Small intestine (tissue), 16 donors: ENCODE measurements at places on chromosomes 7 and 10.
A peak's percentile ranks its signal among the peaks of the same experiment; 100 is the strongest.

DNA sequence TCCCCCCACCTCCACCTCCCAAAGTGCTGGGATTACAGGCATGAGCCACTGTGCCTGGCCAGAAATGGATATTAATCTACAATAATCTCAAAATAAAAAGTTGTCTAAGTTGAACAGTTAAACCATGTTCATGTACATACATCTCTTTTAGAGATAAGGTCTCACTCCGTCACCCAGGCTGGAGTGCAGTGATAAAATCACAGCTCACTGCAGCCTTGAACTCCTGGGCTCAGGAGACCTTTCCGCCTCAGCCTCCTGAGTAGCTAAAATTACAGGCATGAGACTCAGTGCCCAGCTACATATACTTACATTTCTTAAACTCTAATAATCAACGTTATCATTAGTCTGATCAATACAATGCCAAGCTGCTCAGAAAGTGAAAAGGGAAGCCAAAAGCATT is 36.2 kb downstream of the VSTM4 start:
- DNase-seq = no peak

GRCh38 chr10:127033216-127034033 is 128.2 kb downstream of the DOCK1 start:
- DNase-seq = peak; percentile 33

DNA sequence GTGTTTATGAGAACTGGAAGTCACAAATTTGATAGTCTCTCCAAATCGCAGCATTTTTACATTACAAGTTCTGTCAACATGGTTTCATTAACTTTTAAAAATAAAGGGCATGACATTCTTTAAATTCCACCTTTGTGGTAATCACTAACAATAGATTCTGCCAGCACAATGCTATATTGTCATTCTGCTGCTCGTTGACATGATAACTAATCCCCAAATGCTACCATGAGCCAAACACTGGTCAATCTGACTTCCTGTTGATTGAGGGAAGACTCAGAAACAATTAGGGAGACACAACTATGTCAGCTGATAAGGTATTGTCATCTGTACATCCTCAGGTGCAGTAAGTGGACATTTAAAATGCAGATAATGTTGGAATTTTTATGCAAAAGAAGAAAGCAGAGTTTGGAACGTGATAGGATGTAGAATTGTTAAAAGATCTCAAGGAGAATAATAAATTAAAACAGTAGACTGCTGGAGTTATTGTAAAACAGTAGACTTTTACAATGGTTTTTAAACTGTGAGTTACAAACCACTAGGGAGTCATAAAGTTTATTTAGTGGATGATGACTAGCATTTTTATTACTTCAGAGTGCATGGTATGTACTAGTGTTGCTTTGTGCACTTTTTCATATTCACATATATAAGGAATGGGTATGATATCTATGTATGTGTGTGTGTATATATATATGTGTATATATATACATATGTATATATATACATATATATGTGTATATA is 126.4 kb upstream of the DKK1 start:
- no peak for DNase-seq

DNA sequence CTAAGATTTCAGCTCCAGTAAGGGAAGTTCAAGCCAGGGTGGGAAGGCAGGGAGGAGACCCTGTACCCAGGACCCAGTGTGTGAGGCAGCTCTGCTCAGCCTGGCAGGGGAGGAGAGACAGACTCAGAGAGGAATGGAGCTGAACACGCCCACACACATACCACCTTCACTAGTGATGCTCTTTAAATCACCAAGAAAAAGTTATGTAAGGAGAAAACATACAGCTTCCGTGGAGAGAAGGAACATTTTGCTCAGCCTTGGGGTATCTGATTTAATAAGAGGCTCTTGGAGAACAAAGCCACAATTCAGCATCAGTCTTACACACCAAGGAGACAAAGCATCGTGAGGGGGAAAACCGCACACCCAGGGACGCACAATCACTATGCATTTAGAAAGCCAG is 62.9 kb downstream of the PRKAG2 start:
- no peak for DNase-seq

DNA sequence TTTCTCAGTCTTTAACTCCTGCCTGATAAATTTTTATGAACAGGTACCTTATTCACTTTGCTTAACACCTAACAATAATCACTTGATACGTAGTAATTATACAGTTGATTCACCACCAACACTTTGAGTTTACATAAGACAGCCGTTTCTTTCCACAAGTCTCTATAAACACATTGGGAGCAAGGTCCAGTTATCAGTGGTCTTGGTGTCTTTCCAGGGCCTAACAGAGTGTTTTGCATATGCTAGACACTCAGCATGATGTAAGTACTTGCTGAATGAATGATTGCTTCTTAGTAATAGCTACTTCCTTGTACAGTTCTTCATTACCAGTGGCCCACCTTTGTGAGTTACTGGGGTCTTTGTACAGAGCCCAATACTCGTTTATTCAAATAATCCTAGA is 6.4 kb downstream of the CLDN12 start:
- DNase-seq = peak; percentile 76

- no peak for DNase-seq
Measured at GRCh38 chr7:2019461-2019710, 213.4 kb downstream of the MAD1L1 start.

DNA sequence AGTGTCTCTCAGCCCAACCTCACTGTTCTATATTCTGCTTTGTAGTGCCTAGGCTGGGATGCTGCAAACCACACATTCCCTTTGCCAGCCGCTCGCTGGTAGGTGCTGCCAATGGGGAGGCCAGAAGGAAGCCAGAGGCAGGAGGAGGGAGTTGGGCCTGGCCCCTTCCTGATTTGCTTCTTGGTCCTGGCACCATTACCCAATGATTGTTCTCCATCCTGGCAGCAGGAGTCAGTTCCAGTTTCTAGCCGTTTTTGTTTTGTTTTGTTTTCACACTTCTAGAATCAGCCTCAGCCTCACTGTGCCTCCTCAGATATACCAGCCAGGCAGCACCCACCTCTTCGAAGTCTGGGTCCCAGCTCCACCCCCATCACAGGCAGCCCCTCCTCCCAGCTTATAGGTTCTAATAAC is 27.4 kb upstream of the LOXL4 start:
- DNase-seq = no peak

DNA sequence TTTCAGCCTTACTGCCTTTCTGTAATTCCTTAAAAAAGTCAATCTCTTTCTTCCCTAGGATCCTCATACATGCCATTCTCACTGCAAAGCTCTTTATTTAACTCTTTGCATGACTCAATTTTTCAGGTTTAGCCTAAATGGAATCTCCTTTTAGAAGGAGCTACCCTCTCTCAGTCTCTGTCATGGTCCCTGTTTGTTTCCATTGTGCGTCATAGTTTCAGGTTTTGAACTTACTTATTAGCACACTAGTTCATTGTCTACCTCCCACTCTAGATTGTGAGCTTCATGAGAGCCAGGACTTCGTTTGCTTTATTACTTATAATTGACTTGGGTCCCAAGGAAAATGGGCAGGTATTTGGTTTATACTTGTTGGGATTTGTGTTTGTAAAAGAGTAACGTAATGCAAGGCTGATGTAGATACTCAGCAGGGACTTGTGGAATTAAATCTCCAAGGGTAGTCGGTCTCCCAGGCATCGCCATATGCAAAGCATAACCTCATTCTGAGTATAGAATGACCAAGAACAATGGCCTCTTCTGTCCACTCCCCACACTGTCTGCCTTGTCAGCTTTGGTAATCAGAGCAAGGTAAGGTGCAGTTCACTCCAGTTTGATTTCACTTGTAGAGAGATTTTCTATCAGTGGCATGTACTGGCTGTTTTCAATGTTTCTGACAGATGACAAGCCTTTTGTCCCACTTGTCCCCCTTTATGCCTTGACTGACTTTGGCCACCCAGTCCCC is 252.0 kb downstream of the SORCS3 start:
- DNase-seq = no peak

DNA sequence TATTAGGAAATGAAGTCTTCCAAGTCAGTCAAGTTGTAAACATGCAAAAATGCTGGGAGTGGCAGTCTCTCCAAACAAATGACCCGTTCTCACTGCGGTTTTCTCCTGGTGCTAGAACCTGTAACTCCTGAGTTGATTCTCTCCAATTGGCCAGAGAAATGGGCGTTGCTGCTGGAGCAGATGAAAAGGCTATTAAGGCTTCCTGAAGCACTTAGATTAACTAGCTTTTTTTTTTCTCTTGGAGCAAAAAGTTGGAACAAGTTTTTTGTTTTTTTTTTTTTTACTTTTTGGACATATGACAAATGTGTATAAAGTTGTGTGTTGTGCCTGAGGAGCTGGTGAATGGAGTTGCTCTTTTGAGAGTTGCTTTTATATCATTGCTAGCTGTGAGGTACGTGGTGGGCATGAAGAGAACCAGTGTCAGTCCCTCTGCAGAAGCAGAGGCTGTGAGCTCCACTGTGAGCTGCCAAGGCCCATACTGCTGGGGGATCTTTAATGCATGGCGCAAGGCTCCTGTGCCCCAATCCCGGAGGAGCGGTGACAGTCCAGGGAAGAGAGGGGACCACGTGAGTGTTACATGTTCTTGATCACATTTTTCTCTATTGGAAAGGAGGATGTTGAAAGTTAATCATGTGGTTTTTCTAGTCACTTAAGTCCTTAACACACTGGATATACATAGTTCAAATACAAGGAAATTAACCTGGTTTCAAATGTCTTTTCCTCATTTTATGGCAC is 393.6 kb upstream of the GALNT17 start:
- DNase-seq = peak; percentile 29

DNA sequence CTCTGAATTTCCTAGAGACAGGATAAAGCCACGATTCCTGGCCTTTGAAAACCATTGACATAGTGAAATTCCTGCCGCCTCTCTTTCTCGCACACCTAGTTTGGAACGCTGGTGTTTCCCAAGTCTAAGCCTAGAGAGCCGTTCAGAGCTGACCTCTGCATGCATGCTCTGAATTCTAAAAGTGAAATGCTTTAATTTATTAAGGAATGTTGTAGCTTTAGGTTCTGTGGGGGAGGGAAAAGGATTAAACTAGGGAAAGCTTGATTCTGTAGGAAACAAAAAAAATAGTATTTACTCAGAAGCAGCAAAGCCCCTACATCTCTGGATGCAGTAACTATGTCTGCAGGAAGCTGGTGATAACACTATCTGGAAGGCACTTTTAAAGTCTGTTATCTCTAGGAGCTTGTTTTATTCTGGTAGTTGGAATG is 27.3 kb downstream of the PFKP start:
- DNase-seq = no peak

DNA sequence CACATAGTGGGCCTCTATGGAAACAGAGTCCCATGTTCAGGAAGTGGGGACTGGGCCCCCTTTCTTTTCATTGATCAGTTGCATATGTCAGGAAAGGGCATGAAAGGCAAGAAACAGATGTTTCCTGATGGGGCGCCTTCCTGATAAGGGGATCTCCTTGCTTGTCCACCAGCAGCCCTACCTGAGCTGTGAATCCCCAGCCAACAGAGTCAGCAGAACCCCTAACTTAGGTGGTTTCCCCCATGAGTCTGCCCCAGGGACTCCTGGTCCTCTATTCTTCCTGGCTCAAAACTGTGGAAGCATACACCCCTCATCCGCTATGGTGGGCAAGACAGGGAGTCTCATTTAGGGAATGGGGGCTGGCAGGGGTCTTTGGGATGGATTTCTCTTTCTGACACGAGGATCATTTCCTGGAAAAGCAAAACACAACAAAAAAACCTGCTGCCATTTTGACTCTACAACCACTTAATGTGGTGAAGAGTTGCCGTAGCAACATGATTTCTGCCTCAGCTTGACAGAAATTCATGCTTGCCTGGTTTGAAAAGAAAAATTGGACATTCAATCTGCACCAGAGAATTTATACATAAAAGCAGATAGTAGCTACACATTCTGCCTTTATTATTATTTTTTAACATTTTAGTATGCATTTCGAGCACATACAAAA is 119.8 kb downstream of the SPAG6 start:
- no peak for DNase-seq

DNA sequence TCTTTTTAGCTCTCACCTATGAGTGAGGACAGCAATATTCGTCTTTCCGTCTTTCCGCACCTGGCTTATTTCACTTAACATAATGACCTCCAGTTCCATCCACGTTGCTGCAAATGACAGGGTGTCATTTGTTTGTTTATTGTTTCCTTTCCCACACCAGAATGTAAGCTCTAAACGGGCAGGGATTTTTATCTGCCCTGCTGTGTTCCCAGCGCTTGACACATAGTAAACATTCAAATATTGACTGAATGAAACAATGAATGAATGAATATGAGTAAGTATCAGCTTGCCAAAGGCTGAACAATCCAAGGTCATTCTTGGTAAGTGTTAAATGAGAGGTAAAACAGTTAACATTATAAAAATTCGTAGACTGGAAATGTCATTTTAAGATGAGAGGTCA is 12.8 kb downstream of the SH3PXD2A start:
- no peak for DNase-seq

DNA sequence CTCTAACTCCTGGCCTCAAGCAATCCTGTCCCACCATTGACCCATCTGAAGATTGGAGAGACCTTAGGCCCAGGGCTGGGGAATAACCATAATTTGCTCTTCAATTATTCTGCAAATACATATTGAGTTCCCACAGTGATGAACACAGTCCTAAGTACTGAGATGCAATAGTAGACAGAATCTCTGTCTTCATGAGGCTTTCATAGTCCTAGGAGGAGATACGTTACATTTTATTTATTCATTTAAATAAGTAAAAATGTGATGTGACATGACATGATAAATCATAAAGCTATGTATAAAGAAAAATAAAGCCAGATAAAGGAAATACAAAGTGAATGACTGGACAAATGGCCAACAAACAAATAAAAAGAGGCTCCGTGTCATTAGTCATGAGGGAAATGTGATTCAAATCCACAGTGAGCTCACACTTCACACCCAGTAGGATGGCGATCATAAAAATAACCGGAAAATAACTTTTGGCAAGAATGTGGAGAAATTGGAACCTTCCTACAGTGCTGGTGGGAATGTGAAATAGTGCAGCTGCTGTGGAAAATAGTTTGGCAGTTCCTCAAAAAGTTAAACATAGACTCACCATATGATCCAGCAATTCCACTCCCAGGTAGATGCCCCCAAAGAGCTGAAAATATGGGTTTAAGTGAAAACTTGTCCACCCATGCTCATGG is 52.1 kb upstream of the JCAD start:
- no peak for DNase-seq

DNA sequence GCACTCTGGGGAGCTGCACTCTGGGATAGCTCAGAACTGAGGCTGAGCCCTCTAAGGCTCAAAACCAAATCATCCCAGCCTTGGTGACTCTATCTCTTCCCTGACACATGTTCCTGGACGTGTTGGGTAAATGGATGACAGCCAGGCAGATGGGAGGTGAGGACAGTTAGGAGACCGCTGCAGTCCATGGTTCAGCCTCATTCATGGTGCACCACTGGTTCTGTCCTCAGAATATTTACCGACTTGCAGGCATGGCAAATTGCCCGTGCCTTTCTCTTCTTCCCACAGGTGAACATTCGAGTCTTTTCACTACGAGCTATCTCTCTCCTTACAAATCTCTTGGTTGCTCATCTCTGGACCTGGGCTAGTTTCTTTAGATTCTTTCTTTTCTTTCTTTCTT is 80.3 kb upstream of the EFCAB10 start:
- DNase-seq = no peak

GRCh38 chr10:4522296-4523000 is 303.6 kb upstream of the AKR1E2 start:
- DNase-seq = no peak

- DNase-seq = no peak
Measured at GRCh38 chr7:143415742-143416397, 7.2 kb upstream of the EPHA1 start.
